ENCODE measurements at places on chromosomes 7 and 10.

- no peak for DNase-seq
Measured at GRCh38 chr7:84271543-84271942, 77.0 kb upstream of the SEMA3A start.

- no peak for DNase-seq
Measured at GRCh38 chr7:40535678-40536077, 400.9 kb downstream of the SUGCT start.

- DNase-seq: no peak
Measured at GRCh38 chr7:152752200-152752912, 7.2 kb upstream of the ACTR3B start.

DNA sequence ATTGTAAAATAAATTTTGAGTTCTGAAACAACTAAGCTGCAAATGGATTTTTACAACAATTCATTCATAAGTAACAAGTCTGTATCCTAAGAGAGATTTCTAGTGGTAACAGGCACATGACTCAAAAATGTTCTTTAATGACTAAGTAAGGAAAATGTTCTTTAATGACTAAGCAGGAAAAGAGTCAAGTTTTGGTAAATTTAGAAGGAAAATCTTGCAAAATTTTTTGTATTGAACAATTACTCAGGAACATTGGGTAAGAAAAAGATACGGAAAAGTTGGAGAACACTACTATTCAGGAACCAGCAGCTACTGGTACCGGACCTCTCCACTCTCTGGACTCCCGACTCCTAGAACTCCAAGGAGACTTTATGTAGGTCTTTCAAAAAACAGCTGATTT, 33.5 kb downstream of the HYCC1 start:
- no peak for DNase-seq

- no peak for DNase-seq
Measured at GRCh38 chr7:123024989-123025758, 29.7 kb upstream of the TAS2R16 start.

DNA sequence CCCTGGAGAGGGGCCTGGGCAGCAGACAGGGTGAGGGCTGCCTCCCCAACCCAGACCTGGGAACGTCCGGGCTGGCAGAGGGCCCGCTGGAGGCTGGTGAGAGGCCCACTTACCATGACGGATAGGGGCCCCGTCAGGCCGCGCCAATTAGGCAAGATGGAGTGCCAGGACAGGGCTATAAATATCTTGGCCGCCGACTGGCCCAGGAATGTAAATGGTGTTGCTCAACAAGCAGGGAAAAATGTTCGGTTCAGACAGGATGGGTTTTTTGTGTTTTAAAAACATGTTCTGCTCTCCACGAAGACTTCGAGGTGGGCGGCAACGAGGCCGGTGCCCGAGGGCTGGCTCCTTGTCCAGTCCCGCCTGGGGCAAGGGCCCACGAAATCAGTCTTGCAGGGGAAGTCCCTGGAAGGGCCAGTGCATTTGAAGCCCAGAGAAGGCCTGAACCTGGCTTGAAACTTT, 35.8 kb upstream of the ELN start:
- DNase-seq: no peak

DNA sequence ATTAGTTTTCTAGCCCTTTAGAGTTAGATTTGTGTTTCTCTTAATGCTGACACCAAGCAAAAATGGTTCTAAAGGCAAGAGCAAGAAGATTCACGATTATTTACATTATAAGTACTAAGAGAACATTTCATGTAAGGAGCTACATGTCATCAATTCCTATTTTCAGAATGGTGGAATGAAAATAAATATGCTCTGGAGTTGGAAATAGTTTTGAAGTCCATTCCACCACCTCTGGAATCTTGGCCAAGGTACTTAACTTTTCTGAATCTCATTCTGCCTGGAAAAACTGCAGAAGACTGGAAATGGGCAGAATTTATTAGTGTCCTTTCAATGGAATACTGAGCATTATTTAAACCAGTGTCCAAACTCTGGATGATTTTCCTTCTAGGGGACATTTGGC, 125.1 kb upstream of the RAB11FIP2 start:
- no peak for DNase-seq

GRCh38 chr7:603152-603951, 83.7 kb upstream of the PDGFA start:
- DNase-seq: no peak

DNA sequence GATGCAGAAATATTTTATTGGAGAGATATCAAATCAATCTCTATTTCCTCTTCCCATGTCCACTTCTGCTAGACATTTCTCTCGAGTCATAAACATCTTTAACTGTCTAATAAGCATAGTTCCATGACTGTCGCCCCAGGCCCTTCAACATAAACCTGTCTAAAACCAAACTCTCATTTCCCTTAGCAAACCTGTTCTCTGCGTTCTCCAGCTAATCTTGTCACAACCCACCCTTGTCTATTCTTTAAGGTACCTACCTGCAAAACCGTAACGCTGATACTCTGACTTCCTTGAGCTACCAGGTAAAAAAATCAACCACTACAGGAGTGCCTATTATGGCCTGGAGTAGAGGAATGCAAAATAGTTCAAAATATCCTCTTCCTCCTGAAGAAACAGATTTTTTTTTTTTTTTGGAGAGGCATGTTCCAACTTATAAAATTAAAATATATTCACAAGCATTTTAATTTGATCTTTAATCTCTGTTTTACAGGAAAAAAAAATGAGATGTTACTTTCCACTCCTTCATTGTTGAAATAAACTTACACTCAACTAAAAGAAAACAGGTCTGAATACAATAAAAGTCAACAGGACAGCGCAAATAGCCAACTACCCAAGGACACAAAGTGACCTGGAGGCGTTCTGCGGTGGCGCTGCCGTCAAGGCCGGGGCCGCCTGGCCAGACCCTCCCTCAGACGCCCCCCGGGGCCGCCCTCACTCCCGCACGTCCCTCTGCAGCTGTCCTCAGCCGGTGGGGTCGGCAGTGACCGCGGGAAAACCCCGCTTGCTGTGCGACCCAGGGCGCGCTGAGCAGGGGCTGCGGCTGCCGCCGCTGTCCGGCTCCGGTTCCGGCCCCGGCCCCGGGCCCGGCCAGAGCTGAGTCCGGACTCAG, 765 bp downstream of the SLC25A40 start:
- no peak for DNase-seq

DNA sequence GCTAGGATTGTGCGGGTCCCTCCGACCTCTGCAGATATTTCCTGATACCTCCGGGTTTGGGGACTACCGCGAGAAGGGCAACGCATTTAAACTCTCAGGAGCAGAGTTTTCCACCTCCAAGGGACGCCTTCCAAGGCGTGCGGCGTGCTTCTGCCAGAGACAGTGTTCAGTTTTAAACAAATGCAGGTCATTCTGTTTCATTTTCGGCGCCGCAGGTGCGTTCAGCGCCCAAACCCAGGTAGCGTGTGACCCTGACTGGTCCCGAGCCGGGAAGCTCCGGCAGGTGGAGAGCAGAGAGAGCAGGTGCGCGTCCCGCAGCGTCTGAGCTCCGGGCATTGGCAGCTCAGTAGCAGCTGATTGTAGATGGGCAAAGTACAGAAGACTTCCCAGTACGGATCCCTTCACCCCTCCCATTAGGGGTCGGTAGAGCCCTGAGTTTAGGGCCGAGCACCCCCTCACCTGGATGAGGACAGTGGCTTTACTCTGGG, 1.4 kb upstream of the CYP26A1 start:
- DNase-seq: no peak

DNA sequence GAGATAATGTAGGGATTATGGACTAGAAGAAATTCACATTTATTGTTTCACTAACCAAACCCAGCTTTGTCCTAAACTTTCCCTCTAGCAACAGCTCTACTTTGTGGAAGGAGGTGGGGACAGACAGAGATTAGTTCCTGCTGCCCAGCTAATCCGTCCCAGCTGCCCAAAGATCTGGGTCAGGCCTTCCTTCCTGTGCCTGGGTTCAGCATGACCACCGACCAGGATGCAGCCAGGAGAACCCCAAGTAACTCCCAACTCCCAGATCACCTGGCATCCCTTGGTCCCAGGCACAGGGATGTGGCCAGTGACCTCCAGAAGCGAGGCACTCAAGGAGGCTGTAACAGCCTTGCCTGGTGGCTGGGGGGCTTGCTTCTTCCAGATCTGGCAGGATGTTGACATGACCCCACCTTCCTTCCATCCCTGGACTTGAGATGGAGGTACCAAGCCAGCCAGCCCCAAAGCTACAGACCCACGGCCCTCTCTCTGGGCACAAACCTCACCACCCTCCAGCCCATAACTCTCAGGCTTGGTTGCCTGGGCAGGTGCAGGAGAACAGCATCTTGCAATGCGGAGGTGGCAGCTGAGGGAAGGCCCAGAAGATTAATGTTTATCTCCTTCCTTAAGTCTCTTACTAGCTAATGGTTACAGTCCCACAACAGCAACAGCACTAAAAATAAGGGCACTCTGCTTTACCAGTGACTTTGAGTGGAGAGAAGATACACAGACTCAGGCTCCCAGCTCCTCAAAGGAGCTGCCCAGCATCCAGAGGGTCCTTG, 11.1 kb downstream of the CAMK2G start:
- DNase-seq: no peak

GRCh38 chr10:90424730-90425129, 433.1 kb downstream of the HTR7 start:
- DNase-seq: no peak

- no peak for DNase-seq
Measured at GRCh38 chr7:123571684-123572083, 14.1 kb upstream of the NDUFA5 start.

- DNase-seq: no peak
Measured at GRCh38 chr7:27670676-27671075, 8.0 kb upstream of the HIBADH start.

- DNase-seq: no peak
Measured at GRCh38 chr10:130179640-130180039, 43.4 kb downstream of the GLRX3 start.

DNA sequence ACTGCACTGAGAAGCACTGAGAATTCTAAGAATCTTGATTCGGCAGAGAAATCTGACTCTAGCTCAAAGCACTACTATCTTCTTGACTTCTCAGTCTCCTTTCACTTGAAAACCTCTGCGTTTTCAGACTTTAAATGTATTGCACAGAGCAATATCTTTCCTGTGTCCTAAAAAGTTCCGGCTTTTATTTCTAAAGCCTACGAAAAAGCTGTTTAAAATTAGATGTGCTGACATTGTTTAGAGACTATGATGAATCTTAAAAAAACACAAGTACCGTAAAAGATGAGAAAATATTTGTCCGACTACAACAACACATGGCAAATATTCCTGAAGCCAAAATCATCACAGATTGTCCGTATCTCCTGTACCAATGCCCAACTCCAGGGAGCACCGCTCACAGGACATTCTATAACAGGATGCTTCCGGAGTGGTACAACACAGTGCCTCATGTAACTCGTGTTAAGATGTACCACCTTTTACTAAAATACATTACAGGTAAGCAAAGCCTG, 136.9 kb downstream of the CUBN start:
- no peak for DNase-seq

DNA sequence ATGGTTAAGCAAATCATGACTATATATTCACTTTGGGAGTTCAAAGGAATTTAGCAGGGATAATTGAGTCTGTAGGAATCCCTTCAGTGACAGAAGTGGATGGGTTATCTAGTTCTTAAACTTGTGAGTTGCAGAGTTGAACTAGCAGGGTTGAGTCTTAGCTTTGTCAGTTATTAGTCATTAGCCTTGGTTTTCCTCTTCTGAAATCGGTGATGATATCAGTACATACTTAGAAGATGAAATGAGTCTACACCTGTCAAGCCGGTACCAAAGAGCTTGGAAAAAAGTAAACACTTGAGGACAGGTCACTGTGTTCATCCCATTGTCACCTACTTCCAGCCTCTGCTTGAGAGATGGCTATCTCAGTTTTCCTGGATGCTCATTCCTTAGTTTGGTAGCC, 73.5 kb downstream of the BUB3 start:
- DNase-seq: no peak

- DNase-seq: no peak
Measured at GRCh38 chr7:70098905-70099672, 500.8 kb downstream of the AUTS2 start.

GRCh38 chr7:1814089-1814811, 144.2 kb downstream of the ELFN1 start:
- DNase-seq: no peak

GRCh38 chr10:107230887-107231286, 66.4 kb upstream of the SORCS1 start:
- no peak for DNase-seq

DNA sequence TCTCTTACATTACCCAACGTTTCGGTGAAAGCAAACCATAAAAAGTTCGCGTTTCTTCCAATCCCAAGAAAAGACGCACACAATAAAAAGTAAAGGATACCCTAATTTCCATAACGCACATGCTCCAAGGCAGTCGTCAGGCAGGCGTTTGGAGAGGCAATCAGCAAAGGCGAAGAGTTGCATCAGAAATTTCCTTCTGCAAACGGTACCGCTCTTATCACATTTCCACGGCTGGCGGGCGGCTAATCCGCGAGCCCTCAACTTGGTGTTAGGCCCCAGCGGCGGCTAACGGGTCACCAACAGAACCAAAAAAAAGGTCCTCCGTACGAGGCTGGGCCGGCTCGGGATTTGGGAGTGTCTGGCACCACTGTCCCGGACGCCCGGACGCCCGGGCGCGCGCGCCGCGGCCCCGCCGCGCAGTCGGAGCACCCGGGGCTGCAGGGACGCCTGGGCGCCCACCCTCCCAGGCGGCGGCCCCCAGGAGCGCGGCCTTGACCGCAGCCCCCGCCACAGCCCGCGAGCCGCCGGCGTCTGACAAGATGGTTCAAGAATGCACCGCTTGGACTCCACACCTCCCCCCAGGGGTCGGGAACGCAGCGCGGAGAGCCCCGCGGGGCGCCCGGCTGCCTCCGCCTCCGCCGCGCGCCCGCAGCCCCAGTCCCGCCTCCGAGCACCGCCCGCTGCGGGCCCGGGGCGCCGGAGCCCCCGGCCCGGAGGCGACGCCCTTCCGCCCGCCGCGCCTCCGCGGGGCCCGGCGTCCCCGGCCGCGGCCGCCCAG, 9.8 kb upstream of the GRB10 start:
- no peak for DNase-seq

GRCh38 chr10:104351061-104351702, 2.5 kb upstream of the CFAP58 start:
- no peak for DNase-seq

GRCh38 chr10:82660205-82660604, 785.2 kb downstream of the NRG3 start:
- DNase-seq: no peak

- no peak for DNase-seq
Measured at GRCh38 chr10:95315509-95315908, 24.7 kb upstream of the PDLIM1 start.

- DNase-seq: no peak
Measured at GRCh38 chr10:35639728-35640401, 2.2 kb downstream of the FZD8 start.

- DNase-seq: no peak
Measured at GRCh38 chr7:35691366-35691765, 3.6 kb downstream of the HERPUD2 start.
